ENCODE measurements at places on chromosomes 12 and 14.

DNA sequence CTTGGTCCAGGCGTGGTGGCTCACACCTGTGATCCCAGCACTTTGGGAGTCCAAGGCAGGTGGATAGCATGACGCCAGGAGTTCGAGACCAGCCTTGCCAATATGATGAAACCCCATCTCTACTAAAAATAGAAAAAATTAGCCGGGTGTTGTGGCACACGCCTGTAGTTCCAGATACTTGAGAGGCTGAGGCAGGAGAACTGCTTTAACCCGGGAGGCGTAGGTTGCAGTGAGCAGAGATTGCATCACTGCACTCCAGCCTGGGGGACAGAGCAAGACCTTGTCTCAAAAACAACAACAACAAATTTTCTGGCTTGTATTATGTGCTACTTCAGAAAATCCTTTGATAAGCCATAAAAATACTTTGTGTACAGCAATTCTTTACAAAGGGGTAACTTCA, 41.1 kb downstream of the LARP4 start:
- no peak for ATAC-seq
- H3K4me3 ChIP-seq = no peak overlapping the region
- H3K27me3 ChIP-seq = no peaks in the 10 kb centered on the region
- H3K27ac ChIP-seq = no peak overlapping the region
- peaks cover 94% of the 10 kb centered on the region for H3K36me3 ChIP-seq
- no peaks in the 10 kb centered on the region for H3K4me1 ChIP-seq

DNA sequence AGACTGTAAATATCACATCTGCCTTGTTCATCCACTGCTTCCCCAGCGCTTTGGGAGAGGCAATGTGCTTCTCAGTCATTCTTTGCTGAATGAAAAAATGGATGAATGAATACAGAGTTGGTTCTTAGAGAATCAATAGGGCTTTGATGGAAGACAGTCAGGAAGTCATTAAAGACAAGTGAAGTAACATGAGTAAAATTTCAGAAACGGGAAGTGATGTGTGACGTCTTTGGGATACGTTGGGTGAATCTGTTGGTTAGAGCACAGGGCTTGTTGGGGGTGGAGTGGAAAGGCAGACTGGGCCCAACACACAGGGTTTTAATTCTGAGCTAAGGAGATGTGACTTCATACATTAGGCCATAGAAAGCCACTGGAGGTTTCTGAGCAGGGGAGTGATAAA, 39.0 kb upstream of the NRXN3 start:
- H3K27me3 ChIP-seq = no peaks in the 10 kb centered on the region
- H3K36me3 ChIP-seq = no peaks in the 10 kb centered on the region
- peaks cover 11% of the 10 kb centered on the region for H3K4me1 ChIP-seq

GRCh38 chr12:108729612-108730364, 1.5 kb downstream of the CORO1C start:
- peaks cover 53% of the 10 kb centered on the region for H3K4me1 ChIP-seq
- H3K27ac ChIP-seq = peak overlapping the region; percentile 100
- ATAC-seq = no peak
- H3K36me3 ChIP-seq = no peaks in the 10 kb centered on the region
- peak overlapping the region; percentile 68 for H3K4me3 ChIP-seq
- no peaks in the 10 kb centered on the region for H3K27me3 ChIP-seq

GRCh38 chr14:36070031-36070719, 106.3 kb downstream of the PTCSC3 start:
- no peaks in the 10 kb centered on the region for H3K36me3 ChIP-seq
- no peak for ATAC-seq
- peaks cover 6% of the 10 kb centered on the region for H3K4me1 ChIP-seq
- no peak overlapping the region for H3K27ac ChIP-seq
- H3K4me3 ChIP-seq = no peak overlapping the region

Data from gastroesophageal sphincter (tissue), 4 donors.